ENCODE measurements at places on chromosomes 2 and 18.

DNA sequence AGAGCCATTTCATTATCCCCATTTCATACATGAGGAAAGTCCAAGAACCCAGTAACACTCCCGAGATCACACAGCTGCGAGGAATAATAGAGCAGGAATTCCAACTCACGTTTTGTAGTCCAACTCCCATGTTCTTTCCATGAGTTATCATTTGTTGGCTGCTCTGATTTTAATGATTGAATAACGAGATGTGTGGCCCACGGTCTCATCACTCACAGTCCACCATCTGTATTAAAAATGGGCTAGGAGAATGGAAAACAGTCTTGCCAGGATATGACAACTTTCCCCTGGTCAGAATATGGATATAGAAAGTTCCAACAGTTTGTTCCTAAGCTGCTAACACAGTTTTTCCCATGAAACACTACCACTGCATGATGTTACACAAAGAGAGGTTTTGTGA is 147.5 kb downstream of the METTL4 start:
- no peak for DNase-seq

- DNase-seq, result no peak
These were observed 85.7 kb downstream of the CEP192 start for GRCh38 chr18:13076886-13077285.

GRCh38 chr2:141027221-141027620 is 1103.6 kb downstream of the LRP1B start:
- no peak for DNase-seq

GRCh38 chr2:182226807-182227206 is 200.0 kb downstream of the PDE1A start:
- no peak for DNase-seq

DNA sequence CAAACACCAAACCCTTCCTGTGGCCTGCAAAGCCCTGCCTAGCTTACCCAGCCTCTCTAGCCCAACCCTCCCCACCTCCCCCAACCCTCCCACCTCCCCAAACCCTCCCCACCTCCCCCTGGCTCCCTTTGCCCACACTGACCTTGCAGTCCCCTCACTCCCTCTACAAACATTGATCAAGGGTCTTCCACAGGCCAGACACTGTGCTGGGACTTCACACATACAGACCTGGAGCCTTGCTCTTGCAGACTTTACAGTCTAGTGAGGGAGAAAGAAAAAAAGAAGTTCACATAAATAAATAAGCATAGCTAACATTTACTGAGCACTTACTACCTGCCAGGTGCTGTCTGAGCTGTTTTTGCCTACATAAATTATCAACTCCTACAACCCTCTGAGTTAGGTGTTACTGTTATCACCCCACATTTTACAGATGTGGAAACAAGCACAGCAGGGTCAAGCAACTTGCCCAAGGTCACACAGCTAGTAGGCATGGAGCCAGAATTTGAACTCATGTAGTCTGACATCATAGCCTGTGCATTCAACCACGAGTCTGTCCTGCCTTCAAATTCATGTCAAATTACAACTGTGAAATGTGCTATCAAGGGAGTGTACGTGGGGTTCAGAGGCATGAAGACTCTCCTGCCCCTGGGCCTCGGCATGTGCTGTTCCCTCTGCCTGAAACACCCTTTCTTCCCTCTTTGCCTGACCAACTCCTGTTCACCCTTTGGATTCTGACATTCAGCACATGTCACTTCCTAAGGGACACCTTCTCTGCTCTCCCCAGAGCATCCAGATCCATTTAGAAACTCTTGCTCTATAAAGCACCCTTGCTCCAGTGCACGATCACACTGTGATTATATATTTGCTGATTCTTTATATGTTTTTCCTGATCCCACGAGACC is 209.9 kb downstream of the TNS1 start:
- DNase-seq, result no peak

GRCh38 chr2:168278424-168278888 is 31.1 kb upstream of the STK39 start:
- no peak for DNase-seq

GRCh38 chr2:28637066-28638047 is 114.3 kb upstream of the PPP1CB start:
- DNase-seq, result no peak

- DNase-seq, result no peak
These were observed 62.7 kb upstream of the CTDP1 start for GRCh38 chr18:79616651-79617510.

- DNase-seq, result no peak
These were observed 122.9 kb downstream of the NEB start for GRCh38 chr2:151611351-151611750.

- DNase-seq, result no peak
These were observed 17.4 kb upstream of the GAL3ST2 start for GRCh38 chr2:241759067-241759807.

Data from esophagus squamous epithelium (tissue), 5 donors.